AG10803 (cell line): ENCODE measurements at places on chromosomes 2 and 18.

- no peak for DNase-seq
These were observed at the start of gene LAMA1 for GRCh38 chr18:7117390-7118355. TSS of gene LAMA1 (minus strand) at chr18:7117797. CDS start at chr18:7117720, 77 bp downstream.

DNA sequence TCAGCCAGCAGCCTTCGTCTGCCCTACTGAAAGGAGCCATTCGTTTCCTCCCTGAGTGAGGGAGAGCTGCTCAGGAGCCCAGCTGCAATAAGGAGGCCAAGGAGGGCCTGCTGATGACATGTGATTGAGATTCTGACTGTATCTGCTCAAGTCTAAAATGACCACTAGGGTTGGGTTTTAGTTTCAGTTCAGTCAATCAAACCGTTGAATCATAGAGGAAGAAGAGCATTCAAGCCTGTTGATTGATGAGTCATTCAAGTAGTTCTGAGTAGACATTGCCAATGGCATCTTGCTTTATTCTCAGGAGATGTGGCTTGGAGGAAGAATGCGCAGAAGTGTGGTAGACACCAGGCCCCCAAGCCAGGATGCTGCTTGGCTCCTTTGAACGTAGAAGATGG, 19.9 kb upstream of the BCL2L11 start:
- no peak for DNase-seq

- no peak for DNase-seq
These were observed 1247.5 kb upstream of the ACVR2A start for GRCh38 chr2:146597291-146597690.

- DNase-seq: no peak
These were observed 126.8 kb downstream of the ZNF521 start for GRCh38 chr18:25225151-25225550.

DNA sequence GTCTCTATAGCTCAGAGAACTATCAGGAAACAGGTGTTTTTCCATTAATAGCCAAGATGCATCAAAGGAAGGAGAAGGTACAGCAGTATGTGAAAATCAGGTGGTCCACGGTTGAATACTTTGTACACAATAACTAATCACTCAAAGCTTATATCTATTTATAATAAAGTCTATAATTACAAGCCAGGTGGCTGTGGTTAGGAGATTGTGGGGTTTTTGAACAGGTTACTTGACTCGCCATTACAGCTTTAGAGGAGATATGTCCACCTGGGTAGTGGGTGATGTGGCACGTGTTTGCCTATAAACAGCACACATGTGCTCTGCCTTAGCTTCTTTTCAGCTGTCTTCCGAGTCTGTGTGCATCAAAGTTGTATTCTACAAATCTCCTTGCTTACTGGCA, 892.2 kb upstream of the ZEB2 start:
- DNase-seq: no peak

DNA sequence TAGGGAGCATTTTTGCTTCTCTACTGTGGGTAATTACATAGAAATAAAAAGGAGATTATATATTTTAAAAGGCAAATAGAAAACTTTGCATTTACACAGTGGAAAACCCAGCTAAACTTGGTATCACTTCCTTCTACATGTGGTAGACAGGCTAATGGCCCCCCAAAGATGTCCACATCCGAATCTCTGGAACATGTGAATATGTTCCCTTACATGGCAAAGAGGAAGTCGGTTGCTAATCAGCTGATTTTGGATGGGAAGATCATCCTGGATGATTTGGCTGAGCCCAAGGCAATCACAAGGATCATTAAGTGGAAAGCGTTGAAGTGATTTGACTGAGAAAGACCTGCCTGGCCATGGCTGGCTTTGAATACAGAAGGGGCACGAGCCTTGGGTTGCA, 26.2 kb downstream of the CREG2 start:
- no peak for DNase-seq

- no peak for DNase-seq
These were observed 52.8 kb upstream of the NRXN1 start for GRCh38 chr2:51084750-51085149.

DNA sequence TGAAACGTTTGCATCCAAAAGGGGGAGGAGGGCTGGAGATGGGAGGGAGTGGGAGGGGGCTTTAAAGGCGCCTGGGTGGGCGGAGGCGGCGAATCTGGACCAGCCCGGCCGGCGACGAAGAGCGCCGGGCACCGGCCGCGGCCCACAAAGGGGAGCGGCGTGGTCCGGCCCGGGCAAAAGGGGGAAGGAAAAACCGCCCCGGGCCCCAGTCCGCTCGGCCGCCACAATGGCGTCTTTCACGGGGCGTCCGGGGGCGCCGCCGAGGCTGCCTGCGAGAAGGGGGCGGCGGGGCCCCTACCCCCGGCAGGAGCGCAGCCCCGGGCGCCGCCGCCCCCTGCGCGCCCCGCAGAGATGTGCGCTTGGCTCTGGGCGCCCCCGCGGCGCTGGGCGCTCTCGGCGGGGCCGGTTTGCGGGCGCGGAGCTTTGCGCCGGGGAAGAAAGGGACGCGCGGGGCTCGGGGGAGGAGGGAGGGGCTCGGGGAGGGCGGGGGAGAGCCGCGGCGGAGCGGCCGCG, 108.1 kb upstream of the KCTD1 start:
- no peak for DNase-seq

DNA sequence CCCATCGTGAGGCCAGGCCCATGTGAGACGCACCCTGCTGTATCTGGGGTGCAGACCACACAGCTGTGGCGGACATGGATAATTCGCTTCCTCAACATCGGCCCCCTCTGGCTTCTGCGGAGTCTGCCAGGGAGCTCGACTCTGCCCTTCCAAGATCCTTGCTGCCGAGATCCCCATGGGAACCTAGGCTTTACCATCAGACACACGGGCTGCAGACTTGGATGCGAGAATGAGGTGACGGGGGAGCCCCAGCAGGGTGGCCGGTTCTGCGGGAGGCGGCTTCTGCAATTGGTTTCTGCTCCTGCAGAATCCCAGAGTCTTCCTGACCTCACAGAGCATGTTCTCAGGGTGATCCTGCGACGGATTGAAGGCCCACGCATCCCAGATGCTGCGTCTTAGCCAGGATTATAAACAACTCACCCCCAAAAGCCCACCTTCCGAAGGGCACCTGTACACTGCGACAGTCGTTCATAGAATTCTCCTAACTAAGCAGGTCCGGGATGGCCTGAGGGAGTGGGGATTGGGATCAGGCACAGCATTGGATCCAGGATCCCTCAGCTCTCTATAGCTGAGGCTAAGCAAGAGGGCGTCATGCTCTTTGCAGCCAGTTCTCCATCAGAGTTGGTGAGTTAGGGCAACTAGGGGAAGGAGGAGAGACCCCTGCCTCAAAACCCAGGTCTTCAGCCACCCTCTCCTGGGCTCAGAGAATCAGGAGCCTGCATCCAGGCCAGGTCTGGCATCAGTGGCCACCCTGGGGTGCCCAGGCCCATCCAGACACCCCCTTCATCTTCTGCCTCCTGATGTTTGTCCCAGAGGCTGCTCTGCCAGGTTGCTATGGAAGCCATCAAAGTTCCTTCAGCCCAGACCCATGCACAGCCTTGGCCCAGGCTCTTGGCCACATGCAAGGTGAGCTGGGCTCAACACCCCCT, 74.7 kb upstream of the SNTG2 start:
- no peak for DNase-seq

DNA sequence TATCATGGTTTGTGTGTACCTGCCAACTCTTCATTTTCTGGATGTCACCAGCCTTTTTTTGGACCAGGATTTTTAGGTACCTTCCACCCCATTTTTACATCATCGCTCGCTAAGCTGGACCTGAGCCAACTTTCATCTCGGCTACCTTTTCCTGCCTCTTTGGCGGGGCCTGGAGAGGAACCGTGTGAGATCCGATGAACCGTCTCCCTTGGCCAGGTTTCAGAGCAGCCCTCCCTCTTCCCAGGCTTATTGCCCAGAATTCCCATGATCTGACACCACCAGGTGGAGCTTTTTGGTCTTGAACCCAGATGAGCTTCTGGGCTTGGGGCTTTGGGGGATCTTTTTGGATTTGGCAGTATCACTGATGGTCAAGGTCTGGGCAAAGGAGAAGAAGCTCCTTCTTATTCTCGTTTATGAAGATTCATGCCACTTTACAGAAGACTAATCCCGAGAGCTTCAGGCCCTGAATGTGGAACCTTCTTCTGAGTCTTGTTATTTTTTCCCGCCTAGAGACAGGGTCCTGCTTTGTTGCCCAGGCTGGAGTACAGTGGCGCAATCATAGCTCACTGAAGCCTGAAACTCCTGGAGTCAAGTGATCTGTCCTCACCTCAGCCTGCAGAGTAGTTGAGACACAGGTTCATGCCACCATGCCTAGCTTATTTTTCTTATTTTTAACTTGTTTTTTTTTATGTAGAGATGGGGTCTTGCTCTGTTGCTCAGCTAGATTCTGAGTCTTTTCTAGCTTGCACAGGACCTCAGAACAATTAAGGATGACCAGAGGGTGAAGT, 50.4 kb downstream of the GATA6 start:
- DNase-seq: no peak

GRCh38 chr2:107961395-107961794, 24.9 kb upstream of the SLC5A7 start:
- no peak for DNase-seq

- no peak for DNase-seq
These were observed 205.0 kb downstream of the TMX3 start for GRCh38 chr18:68509902-68510301.

- DNase-seq: no peak
These were observed 64.1 kb downstream of the KCNJ3 start for GRCh38 chr2:154762638-154763037.

- peak; percentile 14 for DNase-seq
These were observed 230.6 kb upstream of the EPAS1 start for GRCh38 chr2:46066601-46067000.

DNA sequence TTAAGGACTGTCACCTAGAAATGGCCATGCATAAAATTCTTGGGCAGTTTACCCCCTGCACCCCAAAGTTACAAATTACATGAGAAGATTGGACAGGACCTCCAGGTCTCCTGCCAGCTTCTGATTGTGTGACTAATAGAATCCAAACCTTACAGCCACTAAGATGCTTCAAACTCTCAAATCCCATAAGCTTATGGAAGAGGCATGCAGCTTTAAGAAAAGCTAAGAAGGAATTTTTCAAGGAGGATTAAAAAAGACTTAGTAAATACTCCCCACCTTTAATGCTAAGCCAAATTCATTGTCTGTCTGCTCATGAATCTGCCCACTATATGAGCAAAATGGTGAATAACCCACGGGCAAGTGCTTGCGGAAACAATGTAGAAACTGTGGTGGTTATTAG, 86.3 kb downstream of the MAIP1 start:
- no peak for DNase-seq

GRCh38 chr2:133480707-133481429, 87.4 kb downstream of the NCKAP5 start:
- no peak for DNase-seq

DNA sequence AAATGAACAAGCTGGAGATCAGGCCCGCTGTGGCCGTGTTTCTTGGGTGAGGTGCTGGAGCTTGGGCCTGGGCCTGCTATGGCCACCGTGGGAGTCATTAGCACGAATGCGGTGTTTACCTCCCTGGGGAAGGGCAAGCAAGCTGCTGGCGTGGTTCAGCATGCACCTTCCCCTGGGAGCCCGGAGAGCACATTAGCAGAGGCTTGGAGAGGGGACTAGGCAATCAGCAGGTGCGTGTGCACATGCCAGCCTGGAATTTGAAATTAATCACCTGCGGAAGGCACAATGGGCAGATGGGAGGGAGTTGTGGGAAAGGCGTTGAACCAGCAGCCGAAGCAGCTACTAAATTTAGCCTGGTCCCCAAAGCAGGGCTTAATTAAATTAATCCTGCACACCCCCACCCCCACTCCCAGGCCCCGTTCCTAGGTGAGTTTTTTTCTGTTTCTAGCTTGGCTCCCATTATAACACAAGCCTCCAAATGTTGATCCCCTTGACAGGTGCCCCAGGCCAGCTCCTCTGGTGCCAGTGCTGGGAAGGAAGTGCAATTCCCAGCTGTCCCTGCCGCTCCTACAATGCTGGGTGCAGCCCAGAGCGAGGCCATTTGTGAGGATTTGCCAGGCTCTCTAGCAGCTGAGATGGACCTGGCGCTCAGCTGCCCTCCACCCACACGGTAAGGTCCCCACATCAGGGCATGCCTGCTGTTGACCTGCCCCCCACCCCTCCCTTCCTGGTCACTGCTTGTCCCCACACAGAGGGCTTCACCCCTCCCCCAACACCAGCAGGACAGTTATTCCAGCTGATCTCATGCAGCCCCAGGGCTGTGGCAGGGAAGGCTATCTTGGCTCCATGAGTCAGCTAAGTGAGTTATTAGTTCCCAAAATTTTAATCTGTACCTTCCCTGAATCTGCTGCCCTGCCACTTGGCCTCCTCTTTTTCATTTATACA, 115.0 kb downstream of the ZBTB7C start:
- no peak for DNase-seq

DNA sequence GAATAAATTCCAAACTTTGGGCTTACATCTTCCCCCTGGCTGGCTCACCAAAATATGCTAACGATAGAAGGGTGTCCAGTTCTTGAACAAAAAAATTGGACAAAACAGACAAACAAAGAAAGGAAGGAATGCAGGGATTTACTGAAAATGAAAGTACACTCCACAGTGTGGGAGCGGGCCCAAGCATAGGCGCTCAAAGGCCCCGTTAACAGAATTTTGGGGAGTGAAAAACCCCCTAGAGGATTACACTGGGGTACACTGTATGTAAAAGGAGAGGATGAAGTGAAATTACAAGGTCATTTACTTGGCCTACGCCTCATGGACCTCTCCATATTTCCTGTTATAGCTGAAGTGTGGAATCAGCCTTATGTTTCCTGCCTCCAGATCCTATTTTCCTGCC, 899.7 kb downstream of the DSC3 start:
- no peak for DNase-seq

GRCh38 chr18:57730146-57730545, 73.0 kb downstream of the ATP8B1 start:
- no peak for DNase-seq

- no peak for DNase-seq
These were observed 60.8 kb downstream of the SLC66A2 start for GRCh38 chr18:79890674-79891073.

DNA sequence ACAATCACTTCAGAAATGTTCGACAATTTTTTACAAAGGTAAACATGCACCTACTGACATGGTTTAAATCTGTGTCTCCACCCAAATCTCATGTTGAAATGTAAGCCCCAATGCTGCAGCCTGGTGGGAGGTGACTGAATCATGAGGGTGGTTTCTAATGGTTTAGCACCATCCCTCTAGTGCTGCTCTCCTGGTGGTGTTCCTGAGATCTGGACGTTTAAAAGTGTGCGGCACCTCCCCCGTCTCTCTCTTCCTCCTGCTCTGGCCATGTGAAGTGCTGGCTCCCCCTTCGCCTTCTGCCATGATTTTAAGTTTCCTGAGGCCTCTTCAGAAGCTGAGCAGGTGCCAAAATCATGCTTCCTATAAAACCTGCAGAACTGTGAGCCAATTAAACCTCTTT, 28.3 kb downstream of the MAP3K2 start:
- no peak for DNase-seq

DNA sequence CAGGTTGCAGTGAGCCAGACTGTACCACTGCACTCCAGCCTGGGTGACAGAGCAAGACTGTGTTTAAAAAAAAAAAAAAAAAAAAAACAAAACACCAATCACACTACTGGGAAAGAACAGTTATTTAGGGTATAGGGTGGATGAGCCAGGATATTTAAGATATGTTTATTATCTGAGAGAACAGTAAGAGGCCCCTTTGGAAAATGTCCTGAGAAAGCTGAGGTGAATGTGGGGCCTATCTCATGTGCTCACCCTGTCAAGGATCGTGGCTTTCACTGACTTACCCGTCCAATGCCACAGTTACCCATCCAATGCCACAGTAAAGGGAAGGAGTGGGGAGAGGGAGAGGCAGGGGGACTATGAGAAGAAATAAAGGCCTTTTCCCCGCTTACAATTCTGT, 19.9 kb upstream of the ENOSF1 start:
- DNase-seq: no peak

GRCh38 chr2:173580956-173581355, 226.3 kb downstream of the CDCA7 start:
- DNase-seq: peak; percentile 28
